ENCODE measurements at places on chromosomes 3 and 15. TPM values are rescaled to one million over a fixed set of nuclear protein-coding genes. Genes with fewer than 3 reads are reported as not detected.

DNA sequence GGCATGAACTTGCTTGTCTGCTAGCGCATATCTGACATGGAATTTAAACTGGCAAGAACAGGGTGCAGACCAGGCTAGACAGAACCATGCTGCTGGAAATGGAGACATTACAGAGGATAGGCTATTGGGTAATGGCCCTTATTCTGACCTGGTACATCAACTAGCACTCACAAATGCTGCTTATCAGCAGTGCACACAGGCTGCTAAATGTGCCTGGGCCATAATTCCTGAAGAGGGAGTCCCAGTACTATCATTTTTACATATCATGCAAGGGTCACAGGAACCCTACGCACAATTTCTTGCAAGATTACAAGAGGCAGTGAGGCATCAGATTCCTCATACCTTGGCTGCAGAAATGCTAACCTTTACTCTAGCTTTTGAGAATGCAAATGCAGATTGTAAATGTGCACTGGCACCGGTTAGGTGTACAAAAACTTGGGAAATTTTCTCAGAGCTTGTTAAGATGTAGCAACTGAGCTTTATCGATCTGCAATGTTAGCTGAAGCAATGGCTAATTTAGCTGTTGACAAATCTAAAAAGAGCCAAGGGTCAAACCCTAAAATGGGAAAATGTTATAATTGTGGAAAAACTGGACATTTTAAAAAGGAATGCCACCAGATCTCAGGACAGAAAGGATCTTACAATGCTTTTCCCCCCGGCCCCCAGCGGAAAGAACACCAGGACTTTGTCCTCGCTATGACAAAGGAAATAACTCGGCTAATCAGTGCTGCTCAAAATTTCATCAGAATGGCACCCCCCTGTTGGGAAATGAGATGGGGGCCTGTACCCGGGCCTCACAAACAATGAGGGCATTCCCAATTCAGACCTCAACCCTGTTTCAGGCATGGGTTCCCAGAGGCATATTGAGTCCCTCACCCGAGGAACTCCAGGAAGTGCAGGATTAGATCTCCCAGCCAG lies 21.1 kb downstream of the CCRL2 start:
- no peak for DNase-seq

DNA sequence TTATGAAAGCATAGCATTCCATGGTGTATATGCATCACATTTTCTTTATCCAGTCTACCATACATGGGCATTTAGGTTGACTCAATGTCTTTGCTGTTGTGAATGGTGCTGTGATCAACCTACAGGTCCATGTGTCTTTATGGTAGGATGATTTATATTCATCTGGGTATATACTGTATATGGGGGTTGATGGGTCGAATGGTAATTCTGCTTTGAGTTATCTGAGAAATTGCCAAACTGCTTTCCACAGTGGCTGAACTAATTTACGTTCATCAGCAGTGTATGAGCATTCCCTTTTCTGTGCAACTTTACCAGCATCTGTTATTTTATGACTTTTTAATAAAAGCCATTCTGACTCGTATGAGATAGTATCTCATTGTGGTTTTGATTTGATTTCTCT lies 662.4 kb upstream of the BCHE start:
- DNase-seq = no peak

DNA sequence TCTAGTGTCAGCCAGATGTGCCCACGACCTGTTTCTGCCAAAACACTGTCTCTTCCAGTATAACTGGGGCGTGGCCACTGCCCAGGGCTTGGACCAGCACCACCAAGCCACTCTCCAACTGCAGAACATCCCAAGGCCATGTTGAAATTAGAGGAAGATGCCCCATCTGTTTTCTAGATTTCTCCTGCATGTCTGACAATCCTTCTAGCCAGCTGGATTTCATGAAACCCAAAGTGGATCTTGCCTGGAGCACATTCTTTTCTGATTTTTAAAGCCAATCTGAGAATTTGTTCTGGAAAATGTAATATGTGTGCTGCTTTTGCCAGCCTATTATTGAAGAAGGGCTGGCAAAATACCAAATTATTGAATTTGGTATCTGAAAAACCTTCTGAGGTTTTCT lies 182.5 kb downstream of the SLCO3A1 start:
- DNase-seq = no peak

- DNase-seq = no peak
Measured at GRCh38 chr3:151096716-151097115, 11.3 kb downstream of the MED12L start.

- no peak for DNase-seq
Measured at GRCh38 chr15:79190093-79190492, 92.4 kb upstream of the ANKRD34C start.

- DNase-seq = no peak
Measured at GRCh38 chr3:187136936-187137335, 2.4 kb downstream of the RPL39L start.

DNA sequence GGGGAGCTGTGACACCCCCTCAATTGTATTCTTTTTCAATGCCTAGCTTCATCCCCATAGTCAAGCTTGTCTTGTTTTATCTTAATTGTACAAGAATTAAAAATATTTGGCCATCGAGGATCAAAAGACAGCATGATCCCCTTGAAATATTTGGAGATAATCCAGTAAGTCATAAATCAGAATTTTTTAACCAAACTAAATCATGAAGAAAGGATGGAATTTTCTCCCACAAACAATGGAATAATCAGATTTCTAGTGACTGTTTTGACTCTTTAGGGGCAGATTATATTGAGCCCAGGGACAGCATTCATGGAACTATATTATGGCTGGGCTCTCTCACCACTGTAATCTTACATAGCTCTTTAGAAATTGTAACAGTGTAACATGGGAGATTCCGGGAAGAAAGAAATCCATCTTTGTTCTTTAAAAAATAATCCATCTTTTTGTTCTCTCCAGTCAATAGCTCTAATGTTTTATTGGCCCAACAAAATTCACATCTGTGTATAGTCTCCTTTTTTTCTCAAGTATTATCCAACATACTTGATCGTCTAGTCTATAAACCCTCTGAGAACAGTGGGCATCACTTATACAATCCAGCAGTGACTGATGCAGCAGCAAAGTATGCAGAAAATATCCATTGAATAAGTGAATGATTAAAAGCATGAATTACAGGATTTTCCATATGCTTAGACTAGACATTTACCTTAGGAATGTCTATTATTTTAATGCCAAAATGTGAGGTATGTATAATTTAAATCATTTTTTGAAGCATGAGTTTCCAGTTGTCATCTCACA lies 277.0 kb upstream of the PLSCR5 start:
- no peak for DNase-seq

DNA sequence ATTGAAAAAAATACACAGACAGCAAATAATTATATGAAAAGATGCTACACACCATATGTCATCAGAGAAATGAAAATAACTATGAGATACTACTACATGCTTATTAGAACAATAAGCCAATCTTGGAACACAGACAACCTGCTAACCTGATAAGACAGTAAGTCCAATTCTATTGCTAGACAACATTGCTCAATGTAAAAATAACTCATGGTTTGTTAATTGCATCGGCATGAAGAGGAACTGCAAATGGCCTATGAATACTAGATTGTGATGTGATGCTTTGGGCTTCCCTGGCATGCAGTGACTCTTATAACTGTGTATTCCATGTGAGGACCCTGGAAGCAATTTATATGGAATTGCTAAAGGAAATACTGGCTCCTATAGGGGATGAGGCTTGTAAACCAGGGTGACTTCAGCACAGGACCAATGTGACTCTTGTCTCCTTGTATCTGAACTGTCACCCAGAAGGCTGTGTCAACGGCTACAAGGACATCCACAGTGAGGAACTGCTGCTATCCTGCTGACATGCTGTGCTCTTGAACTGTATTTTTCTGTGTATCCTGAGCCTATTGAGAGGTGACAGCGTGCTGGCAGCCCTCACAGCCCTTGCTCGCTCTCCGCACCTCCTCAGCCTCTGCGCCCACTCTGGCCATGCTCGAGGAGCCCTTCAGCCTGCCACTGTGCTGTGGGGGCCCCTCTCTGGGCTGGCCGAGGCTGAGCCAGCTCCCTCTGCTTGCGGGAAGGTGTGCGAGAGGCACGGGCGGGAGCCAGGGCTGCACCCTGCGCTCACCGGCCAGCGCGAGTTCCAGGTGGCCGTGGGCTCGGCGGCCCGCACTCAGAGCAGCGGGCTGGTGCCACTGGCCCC lies 385.7 kb downstream of the CNTN4 start:
- DNase-seq = no peak

DNA sequence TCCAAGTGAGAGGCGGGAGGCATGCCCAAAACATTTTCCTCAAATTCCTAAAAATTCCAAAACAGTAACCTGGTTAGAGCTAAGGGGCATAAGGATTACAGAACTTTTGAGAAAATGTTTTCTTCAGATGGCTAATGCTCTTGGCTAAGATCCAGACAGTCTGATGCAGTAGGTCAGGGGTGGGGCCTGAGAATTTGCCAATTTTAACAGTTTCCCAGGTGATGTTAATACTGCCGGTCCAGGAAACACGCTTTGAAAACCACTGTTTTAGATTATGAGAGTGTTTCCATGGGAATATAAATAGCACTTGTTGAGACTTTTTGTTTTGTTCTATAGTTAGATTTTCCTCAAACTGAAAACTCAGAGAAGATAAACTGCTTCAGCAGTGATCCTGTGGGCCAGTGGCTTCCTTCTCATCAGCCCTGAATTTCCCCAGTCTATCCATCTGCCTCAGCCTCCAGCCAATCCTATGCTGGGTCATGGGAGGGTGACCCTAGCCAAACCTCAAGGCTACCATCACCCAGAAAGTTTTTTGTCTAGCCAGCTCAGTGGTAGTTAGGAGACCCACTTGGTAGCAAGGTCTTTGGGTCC lies 71.6 kb upstream of the ACP3 start:
- no peak for DNase-seq

DNA sequence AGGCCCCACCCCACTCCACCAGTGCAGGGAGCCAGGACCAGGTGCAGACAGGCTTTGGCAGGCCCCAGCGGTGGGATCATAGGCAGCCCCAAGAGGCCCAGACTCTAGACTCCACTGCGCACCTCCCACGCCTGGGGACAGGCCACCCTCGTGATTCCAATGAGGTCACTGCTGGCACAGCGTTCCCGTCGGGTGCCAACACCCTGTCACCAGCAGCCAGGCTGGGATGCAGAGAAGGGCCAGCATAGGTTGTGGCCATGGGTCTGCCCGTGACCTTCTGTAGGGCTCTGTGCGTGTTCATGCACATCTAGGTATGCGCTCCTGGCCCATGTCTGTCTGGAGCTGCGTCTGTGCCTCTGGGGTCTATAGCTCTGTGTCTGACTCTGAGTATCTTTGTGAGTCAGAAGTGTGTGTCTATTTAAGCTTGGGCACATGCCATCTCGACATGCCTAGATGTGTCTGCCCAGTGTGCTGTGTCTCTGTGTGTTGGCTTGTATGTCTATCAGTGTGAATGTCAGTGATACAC lies 13.0 kb downstream of the VIPR1 start:
- DNase-seq = no peak

DNA sequence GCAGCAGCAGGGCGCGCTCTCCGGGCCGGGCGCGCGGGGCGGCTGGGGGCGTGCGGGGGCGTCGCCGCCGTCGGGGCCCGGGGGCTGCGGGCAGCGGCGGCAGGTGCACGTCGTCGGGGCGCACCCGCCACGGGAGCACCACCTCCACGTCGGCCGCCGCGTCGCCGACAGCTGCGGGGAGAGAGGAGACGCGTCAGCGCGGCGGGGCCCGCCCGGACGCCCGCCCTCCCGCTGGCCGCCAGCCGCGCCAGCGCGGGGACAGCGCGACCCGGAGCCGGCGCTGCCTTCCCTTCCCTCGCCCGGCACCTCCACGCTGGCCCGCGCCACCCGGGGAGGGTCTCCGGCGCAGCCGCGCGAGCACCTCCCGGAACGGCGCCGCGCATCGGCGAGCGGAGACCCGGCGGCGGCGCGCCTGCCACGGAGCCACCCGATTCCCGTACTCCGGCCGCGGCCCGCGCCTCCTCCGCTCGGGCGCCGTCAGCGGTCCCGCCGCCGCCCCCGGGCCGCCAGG lies 481 bp downstream of the ADAMTS17 start:
- DNase-seq = no peak

- no peak for DNase-seq
Measured at GRCh38 chr15:71448688-71449114, 333.4 kb downstream of the THSD4 start.

- no peak for DNase-seq
Measured at GRCh38 chr15:100201376-100202280, 140.1 kb downstream of the ADAMTS17 start.

DNA sequence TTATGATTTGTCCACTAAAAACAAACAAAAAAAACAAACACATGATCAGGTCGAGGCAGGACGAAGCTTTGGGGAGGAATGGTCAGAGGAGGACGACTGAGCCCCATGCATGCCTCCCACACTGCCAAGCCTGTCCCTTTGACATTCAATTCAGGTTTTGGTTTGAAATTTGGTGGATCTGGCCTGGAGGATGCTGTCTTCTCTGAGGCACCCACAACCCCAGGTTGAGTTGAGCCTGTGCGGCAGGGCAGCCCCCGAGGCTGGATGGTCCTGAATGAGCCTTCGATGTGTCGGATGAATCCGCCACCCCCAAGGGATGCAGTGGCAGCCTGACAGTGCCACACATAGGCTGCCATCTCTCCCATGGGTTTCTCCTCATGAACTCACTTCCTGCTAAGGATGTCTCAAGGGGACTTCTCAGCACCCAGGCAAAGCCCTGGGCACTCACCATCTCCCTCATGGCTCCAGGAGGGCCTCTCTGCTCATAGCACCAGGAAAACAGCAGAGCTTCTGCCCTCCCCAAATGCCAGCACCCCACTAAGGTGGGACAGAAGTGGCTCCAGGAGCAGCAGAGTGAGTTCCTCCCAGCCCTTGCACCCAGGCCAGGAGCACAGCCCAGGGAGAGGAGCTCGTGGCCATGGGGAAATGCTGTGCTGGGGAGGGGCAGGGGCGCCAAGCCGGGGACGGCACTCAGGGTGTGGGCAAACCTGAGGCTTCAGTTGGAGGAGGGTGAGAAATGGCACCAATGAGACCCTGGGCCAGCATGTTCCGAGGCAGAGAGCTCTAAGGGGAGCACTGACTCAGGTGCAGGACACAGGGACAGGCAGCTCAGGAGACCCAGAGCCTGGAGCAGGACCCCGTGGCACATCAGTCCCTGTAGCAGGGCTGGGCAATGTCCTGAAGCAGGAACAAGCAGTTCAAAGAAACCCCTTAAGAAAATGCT lies 18.5 kb downstream of the PRR23E start:
- no peak for DNase-seq

DNA sequence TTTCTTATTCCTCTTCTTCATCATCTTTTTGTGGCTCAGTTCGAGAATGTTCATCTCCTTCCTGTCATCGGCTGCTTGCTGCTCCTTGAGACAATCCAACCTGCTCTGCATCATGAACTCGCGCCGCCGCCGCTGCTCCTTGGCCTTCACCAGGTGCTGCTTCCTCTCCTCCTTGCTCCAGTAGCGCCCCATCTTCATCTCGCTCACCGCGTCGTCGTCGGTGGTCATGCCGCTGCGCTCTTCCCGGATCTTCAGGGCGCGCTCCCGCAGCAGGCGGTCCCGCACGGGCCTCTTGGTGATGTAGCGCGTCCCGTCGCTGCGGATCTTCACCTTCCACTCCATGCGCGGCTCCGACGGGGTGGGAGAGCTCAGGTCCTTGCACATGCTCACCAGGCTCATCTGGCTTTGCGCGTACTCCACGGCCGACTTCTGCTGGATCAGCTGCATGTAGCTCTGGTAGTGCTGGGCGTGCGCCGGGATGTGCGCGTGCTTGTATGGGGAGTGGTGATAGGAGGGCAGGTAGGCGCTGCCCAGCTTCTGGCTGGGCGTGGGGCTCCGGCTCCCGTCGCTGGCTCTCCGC lies 241.2 kb downstream of the PDZRN3 start:
- DNase-seq = peak; percentile 83

Gene EXD1
- total RNA-seq = not detected

Gene ADAMTS17
- total RNA-seq = 3.4 TPM

Gene CYP8B1
- not detected for total RNA-seq

Gene MAP2K1
- total RNA-seq = 45.1 TPM

Gene LRRN1
- total RNA-seq = 2.2 TPM

Gene GOLGA8T
- total RNA-seq = not detected

Gene PGBD4
- total RNA-seq = 1.6 TPM

Gene PTX3
- total RNA-seq = 40.2 TPM

Gene ACP3
- total RNA-seq = not detected

All from chondrocyte (in vitro differentiated cells).